ENCODE measurements at places on chromosomes 3 and 15.

GRCh38 chr3:28836199-28836598 is 444.7 kb upstream of the RBMS3 start:
- no peak for DNase-seq

GRCh38 chr15:100842756-100843730 is 36.6 kb upstream of the ALDH1A3 start:
- DNase-seq = no peak

- peak; percentile 15 for DNase-seq
Observed at GRCh38 chr15:64634027-64634426, 141.4 kb downstream of the RBPMS2 start.

DNA sequence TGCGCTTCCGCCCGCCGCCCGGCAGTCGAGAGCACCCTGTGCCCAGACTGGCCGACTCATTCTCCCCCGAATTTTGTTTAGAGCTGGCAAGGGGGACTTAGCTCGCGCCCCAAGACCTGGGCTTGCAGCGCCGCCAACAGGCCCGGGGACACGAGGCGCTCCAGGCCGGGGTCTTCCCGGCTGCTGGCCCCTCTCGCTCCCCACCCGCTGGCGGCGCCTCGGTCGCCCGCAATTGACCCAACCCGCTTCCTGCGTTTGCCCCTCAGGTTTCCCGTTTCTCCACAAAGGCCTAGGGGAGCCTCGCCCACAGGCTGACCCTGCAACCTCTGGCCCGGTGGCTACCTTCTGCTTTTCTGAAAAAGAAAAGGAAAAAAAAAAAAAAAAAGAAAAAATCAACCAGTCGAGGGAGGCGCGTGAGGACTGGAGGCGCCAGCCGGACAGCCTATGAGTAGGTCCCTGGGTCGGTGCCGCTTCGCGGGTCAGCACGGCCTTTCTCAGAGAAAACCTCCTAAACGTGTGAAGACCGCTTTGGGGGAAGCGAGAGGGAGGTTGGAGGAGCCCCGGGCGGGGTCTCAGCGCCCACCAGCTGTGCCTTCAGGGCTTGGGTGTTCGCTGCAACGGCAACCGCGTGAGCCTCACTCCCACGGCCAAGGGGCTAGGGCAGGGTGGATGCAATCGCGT is 7.2 kb downstream of the FOXL2 start:
- no peak for DNase-seq

GRCh38 chr3:155956508-155957411 is 86.3 kb downstream of the GMPS start:
- no peak for DNase-seq

- DNase-seq = no peak
Observed at GRCh38 chr15:86608461-86609205, 529.0 kb downstream of the AGBL1 start.

DNA sequence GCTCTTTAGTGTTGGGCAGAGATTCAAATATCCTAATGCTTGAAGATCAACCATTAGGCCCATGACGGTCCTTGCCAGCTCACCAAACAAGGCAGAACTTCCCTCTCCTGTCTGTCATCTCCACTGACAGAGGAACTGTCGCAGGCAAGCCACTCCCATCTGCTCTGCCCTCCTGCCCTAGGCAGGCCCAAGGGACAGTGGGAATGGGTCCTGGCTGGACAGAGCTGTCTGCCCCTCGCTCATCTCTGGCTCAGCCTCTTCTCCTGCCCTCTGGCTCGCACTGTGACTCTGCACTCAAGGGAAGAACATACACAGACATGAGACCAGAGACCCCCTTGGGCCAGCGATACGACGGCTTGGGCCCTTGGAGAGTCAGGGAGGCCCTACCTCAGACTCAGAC is 7.6 kb upstream of the MUSTN1 start:
- no peak for DNase-seq

- DNase-seq = no peak
Observed at GRCh38 chr15:92583096-92584034, 72.2 kb downstream of the FAM174B start.

- DNase-seq = peak; percentile 84
Observed at GRCh38 chr15:73944161-73945129, 18.2 kb downstream of the LOXL1 start.

DNA sequence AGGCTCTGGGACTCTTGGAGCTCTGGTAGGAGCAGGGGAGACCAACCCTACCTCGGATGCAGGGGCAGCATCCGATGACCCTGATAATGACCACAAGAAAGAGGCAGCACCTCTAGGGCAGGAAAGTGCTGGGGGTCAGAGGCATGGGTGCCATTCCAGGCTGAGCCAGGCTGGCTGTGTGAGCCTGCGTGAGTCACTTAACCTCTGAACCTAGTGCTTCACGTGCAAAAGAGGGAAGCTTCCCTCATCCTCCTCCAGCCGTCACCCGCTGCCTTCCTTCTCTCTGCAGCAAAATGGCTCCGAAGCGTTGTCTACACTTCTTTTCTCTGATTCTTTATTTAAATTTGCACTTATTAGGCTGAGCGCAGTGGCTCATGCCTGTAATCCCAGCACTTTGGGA is 35.5 kb downstream of the ZDHHC19 start:
- DNase-seq = no peak

GRCh38 chr3:116441652-116442051 is 3.6 kb downstream of the LSAMP start:
- DNase-seq = no peak

DNA sequence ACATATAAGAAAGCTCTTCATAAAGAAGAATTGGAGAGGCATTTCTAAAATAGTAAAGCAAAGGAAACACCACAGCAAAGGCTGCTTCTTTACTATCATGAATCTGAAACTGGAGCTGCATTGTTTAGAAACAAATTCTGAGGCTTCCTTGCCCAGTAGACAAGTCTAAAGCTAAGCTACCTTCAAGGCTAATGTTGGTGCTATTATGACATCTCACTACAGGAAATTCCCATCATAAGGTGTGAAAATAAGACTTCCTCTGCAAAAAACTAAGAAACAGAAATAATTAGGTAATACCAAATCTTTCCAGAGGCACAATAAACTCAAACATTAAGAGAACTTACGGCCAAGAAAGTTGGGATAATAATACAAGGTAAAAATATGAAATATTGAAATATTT is 89.9 kb upstream of the P3H2 start:
- no peak for DNase-seq

- no peak for DNase-seq
Observed at GRCh38 chr3:79257791-79258190, 510.0 kb downstream of the ROBO1 start.

GRCh38 chr15:70698836-70699390 is 64.4 kb downstream of the UACA start:
- no peak for DNase-seq

DNA sequence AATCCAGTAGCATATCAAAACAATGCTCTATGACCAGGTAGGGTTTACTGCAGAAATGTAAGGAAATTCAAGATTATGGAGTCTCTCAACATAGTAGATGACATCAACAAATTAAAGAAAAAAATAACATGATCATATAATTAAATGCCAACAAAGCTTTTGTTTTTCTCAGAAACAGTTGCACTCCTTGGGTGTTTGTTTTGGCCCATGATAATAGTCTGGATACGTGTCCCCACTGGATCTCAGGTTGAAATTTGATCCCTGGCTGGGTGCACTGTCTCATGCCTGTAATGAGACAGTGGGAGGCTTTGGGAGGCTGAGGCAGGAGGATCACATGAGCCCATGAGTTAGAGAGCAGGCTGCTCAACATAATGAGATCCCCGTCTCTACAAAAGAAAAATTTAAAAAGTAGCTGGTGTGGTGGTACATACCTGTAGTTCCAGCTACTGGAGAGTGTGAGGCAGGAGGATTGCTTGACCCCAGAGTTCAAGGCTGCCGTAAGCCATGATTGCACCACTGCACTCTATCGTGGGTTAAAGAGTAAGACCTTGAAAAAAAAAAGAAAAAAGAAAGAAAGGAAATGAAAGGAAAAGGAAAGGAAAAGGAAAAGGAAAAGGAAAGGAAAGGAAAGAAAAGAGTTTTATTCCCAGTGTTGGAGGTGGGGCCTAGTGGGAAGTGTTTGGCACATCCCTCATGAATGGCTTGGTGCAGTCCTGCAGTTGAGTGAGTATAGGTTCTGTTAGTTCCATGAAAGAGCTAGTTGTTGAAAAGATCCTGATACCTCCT is 53.3 kb upstream of the FOXB1 start:
- no peak for DNase-seq

- DNase-seq = no peak
Observed at GRCh38 chr3:45555666-45556065, 38.9 kb upstream of the LIMD1 start.

- no peak for DNase-seq
Observed at GRCh38 chr3:10235551-10235950, 12.7 kb upstream of the TATDN2 start.

GRCh38 chr15:26101443-26101842 is 238.3 kb upstream of the ATP10A start:
- no peak for DNase-seq

DNA sequence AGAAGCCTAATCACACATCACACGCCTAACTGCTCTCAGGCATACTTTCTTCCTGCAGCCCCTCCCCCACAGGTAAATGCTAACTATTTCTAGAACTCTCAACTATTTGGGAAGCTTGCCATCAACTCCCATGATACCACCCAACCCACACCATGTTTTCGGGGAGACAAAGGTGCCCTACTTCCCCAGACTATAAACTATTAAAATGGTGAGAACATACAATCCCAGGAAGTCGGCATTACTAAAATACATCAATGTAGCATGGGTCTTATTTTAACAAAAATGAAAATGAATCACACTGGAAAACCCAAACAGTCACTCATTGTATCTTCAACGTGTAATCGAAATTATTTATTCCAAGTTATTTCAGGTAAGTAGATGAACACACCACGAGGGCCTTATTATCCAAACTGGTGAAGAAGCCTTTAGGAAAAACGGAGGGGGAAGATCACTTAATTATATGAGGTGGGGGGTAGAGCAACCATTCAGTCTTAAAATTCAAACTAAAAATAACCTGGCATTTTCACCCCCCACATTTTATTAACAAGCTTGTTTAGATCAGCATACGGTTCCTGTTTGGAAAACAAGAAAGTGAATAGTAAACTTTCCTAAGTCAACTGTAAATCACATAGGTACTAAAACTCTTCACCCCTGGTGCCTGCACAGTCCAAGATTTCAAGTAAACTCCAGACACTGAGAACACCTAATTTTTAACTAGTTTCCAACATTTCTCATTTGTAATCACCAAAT is 1.9 kb downstream of the TBL1XR1 start:
- no peak for DNase-seq

DNA sequence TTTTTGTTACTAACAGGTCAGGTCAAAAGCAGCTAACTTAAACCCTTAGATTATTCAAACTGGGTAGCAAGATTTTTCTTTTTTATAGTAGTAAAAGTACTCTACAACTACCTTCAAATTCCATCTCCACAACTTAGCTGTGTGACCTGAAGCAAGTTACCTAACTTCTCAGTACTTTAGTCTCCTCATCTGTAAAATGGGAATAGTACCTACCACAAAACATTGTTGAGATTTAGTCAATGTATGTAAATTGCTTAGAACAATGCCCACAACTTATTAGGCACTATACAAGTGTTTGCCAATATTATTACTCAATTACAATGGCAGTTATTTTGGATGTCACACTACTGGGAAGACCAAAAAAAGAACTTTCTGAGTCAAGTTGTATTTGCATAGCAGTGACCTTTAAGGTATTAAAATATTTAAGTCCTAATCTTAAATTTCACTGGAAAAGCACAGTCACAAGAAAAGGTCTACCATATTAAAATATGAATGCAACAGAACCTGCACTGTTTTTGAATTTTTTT is 2.9 kb downstream of the TASOR start:
- no peak for DNase-seq

DNA sequence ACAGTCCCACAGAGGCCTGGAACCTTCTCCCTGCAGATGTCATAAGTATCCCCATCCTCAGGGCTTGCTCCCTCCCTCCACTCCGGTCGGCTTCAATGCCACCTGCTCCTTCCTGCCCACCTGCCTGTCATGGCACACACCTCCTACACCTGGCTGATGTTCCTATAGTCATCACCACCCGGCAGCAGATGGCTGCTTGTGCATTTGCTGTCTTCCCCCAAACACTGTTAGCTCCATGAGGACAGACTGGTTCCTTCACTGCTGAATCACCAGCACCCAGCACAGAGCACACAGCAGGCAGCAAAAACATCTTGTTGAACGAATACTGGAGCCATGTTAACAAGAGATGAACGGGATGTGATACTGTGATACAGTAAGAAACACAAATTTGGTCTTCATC is 14.8 kb downstream of the TARS3 start:
- DNase-seq = no peak

- DNase-seq = no peak
Observed at GRCh38 chr3:108223928-108224327, 1.7 kb upstream of the IFT57 start.

DNA sequence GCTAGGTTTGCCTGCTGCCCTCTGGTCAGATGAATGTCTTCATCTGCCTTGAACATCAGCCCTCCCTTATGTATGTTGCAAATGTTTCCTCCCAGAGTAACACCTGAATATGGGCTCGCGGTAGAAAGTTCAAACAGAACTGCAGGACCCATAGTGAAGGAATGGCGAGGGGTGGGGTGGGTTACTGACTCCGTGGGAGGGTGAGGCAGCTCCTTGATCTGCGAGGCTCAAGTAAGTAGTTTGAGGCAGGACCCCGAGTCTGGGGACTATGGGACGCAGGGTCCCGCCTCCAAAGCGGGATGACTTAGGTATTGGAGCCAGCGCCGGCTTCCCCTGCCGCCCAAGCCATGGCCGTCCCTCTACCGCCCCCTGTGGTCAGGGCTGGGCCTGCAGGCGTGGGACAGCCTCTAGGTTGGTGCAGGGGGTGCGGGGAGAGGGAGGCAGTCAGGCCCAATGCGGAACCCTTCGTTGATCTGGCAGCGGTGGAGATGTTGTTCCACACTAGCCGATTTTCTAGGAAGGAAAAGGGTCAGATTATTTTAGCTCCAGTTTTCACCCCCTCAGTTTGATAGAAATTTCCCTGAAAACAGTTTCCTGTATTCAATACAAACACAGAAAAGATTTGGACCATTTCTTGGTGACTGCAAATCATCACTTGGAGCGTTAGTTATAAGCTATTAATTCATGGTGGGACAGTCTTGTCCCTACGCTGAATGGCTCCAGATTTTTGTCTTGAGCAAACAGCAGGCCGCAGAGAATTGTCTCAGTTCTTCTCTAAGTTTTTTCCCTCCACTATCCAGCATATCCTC is 72.3 kb downstream of the CORO2B start:
- peak; percentile 74 for DNase-seq

- peak; percentile 30 for DNase-seq
Observed at GRCh38 chr3:107753494-107753893, 230.7 kb downstream of the BBX start.

DNA sequence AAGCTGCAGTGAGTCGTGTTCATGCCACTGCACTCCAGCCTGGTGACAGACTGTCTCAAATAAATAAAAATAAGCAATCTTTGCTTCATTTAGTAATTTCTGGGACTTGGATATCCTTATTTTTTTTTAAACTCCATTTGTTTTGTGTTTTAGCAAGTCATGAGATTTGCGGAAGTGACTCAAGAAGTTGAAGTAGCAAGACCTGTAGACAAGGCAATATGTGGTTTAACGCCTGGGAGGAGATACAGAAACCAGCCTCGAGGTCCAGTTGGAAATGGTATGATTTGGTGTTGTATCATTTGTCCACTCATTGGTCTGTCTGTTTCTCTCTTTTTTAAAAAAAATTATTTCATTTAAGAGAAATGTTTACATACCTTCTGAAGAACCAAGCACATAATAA is 16.6 kb upstream of the RPLP1 start:
- no peak for DNase-seq

- DNase-seq = no peak
Observed at GRCh38 chr3:39506863-39507262, 39.4 kb downstream of the MOBP start.
